ENCODE measurements at places on chromosomes 2 and 18.

DNA sequence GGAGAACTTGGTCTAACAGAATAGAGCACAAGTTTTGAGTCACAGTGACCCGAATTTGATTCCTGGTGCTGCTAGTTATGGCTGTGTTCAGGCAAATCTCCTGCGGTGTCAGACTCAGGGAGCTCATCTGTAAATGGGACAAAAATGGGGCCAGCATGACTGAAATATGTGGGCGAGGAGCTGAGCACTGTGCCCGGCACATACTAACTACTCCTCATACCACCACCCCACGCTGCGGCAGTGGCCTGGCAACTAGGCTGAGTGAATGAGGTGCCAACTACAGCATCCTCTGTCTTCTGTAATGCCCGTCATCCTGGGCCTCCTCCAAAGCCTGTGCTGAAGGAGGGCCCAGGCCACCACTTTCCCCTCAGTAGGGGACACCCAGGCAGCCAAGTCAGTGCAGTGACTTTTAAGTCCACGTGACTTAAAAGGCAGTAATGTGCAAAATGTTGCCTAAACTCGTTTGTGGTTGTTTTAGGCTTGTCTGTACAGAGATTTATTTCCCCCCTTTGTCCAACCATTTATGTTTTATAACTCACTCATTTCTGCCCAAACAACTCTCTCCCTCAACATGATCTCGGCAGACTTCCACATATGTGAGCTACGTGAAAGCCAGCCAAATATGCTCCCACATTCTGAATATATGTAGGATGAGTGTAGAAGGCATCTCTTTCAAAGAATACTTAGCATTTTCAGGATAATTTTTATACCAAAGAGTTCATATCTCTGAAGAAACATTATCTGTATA, 773.7 kb downstream of the TSN start:
- DNase-seq: no peak

GRCh38 chr2:65264821-65265670, 37.4 kb downstream of the ACTR2 start:
- DNase-seq: peak; percentile 80

DNA sequence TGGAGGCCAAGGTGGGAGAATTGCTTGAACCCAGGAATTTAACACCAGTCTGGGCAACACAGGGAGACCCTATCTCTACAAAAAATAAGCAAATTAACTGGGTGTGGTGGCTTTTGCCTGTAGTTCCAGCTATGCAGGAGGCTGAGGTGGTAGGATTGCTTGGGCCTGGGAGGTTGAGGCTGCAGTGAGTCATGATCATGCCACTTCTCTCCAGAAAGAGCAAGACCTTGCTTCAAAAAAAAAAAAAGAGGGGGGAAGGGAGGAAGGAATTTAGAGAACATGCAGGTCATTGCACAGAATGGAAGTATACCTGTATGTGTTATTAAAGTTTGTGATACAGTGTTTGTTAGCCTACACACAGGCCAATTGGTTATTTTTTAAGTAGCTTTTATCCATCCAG, 25.8 kb downstream of the PKP4 start:
- no peak for DNase-seq

DNA sequence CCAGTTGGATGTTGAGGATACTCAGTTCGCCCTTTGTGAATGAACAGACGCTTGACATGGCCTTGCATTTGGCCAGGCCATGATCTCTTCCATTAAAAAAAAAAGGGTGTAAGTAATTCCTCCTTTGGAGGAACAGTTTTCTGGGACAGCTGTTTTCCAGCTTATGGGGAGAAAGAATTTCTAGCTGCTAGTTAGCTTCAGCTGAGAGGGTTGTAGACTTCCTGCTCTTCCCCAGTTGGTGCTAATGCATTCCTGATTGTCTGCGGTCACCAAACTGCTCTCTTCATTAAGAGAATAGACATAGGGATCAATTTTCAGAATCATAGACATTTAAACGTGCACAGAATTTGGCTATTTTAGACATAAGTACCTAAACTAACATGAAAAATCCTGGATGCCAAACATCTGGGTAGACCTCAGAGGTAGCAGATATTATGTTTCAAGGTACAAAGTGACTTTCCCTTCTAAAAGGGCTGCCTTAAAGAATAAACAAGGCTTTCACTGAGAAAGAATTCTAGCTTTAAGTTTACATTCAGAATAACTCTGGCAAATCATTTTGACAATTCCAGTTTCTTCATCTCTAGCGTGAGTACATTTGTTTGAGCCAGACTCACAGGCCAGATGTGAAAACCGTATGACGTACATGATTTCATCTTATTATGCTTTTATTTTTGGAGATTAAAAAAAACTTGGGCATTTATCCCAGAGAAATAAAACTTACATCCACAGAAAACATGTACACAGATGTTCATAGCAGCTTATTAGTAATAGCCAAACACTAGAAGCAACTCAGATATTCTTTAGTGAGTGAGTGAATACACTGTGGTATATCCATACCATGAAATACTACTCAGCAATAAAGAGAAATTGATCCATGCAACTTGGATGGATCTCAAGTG, 71.2 kb downstream of the MAIP1 start:
- no peak for DNase-seq

GRCh38 chr2:217972037-217972436, 30.8 kb downstream of the TNS1 start:
- no peak for DNase-seq

DNA sequence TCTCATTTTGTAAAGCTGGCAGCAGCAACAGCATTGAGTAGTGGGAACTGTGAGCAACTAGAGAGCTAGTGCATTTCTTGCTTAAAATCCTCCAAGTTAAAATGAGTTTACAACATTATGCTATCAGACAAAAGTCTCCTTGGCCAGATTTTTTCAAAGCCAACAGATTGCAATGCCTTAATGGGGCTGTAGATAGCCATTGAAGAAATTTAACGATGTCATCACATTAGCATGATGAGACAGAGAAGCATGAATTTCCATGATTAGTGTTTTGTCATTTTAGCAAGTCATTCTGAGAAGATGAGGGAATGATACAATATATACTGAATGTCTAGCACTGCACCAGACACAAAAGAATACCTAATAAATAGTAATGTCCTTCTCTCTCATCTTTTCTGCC, 307.5 kb upstream of the REG3G start:
- no peak for DNase-seq

DNA sequence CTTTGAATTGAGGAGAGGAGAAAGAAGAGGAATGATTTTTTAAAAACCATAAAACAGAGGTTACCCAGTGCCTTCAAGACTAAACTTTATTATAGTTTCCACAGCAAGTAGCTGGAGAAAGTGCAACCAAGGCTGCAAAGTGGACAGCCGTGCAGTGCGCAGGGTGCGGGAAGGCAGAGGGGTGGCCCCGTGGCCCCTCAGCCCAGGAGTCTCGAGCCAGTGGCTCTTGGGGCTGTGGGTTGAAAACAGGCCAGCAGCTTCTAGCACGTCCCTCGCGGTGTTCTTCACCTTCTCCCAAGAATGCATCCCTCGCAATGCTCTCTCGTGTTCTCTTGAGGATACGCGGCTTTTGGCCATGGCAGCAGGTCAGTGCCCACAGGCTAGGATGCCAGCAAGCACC, 28.5 kb upstream of the ALKAL2 start:
- DNase-seq: no peak

DNA sequence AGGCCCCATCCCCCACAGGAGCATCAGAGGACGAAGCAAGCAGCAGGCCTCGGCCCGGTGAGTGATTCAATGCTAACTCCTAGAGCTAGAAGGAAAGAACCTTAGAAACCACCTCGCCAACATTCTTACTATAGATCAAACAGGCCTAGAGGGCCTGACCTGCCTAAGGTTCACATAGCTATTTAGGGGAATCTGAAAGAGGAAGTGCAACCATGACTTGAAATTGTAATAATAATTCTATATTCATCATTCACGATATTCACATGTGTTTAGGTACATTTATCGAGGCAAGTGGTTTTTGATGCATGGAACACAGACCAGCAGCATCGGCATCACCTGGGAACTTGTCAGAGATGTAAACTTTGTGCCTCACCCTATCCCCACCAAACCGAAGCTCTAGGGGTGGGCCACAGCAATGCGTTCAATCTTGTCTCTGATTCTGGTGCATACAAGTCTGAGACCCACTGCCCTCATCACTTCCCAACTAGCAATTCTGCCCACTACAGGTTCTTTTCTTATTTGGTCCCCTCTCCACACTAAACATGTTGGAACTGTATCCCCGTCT, 78.0 kb upstream of the DNMT3A start:
- no peak for DNase-seq

DNA sequence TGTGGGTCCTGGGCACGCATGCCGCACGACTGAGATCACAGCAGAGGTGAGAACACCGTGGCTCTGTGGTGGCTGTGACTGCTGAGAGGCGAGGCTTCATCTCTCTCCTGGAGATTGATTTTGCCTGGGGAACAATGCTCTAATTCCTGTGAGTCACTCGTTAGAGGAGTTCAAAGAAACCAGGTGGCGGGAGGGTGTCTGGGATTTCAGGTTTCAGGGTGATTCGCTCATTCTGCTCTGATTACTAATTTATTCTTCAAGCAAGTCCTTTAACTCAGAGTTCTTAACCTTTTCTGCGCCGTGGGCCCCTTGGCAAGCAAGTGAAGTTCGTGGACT, 56.3 kb downstream of the GLI2 start:
- DNase-seq: no peak

DNA sequence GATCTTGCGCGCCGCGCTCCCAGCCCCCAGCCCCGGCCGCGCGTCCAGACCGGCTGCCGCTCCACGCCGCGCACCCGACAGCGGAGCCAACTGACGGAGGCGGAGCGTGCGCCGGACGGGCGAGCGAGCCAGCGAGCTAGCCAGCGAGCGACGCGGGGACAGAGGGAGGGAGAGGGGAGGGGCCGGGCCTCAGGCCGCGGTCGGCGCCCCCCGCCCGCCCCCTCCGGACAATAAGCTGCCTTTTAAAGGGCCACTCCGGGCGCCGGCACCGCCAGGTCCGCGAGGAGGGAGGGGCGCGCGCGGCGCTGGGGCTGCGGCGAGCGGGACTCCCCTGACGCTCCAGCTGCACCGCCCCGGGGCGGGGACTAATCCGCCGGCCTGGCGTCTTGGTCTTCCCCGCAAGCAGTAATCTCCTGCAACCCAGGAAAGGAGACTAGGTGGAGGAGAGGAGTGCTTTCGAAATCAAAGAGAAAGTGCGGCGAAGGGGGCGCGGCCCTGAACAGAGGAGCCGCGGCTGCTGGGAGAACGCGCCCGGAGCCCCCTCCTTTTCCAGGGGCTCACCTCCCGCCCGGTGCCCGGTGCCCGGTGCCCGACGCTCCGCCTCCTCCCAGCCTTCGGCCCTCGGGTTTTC, at the start of gene BIN1:
TSS of gene BIN1 (minus strand) at position 164 of the 631 bp plus-strand sequence. CDS start 211 bp downstream, outside the sequence.
- peak; percentile 70 for DNase-seq

GRCh38 chr2:101820519-101820918, 123.0 kb downstream of the MAP4K4 start:
- DNase-seq: peak; percentile 69

DNA sequence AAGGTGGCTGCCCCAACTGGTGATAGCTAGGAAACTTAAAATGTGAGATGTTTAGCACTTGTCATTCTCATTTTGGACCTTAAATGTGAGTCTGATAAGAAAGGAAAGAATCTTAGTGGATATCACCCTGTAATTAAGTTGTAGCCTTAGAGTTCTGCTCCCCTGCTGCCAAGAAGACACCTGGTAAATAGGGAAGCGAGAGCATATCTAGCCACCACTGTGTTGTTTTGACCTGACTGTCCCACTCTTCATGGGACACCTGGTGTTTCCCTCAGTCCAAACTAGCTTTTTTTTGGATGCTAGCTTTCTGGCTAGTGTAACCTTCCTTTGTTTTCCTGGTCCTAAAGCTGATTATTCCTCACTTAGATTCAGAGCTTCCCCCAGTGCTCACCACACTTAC, 357.6 kb downstream of the RAD51AP2 start:
- no peak for DNase-seq

GRCh38 chr2:126368758-126369157, 287.2 kb upstream of the GYPC start:
- no peak for DNase-seq

DNA sequence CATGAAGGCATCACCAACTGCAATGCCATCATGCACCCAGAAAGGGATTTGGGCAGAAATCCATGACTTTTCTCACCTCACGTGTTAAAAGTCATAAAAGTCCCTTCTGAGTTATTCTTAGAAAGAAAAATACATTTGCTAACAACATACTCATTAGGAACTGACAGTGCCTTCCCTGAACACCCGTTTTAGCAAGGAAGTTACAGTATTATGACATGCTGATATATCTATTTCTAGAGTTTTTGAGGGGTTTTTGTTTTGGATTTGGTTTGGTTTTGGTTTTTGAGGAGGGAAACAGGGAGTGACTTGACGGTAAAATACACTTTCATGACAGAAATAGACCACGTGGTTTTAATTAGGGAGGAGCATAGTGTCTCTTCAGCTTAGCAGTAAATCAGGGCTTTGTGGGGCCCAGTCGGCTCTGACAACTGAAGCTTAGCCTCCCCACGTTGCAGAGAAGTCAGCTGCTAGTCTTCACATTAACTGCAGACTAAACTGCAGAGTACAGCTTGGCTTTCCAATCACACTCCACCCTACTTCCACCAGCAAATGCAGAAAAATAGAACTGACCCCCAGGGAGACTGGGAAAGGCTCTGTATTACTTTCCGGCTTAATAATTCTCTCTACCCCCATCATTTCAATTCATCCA, 141.4 kb downstream of the FAM124B start:
- DNase-seq: no peak

- DNase-seq: no peak
These were observed 34.2 kb upstream of the SPRED2 start for GRCh38 chr2:65466551-65466950.

GRCh38 chr2:45406621-45407020, 204.4 kb downstream of the SRBD1 start:
- no peak for DNase-seq

DNA sequence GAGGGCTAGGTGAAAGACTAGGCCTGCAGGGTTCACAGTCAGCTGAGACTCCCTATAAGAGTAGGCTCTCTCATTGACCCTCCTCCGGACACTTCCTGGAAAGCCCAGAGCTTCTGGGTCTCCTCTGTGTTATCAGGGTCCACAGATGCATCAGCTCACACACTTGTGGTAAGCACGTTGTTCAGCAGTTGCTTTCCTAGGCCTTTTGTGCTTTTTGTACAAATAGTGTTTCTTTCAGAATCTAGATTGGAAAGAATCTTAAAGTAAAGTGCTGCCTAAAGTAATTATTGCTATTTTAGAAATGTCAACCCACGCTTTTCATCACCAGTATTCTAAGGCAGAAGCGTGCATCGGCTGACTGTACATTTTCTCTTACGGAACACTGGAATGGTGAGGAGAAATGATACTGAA, 15.5 kb downstream of the SLC9A2 start:
- peak; percentile 88 for DNase-seq

GRCh38 chr18:27861539-27861938, 315.4 kb downstream of the CDH2 start:
- DNase-seq: no peak

DNA sequence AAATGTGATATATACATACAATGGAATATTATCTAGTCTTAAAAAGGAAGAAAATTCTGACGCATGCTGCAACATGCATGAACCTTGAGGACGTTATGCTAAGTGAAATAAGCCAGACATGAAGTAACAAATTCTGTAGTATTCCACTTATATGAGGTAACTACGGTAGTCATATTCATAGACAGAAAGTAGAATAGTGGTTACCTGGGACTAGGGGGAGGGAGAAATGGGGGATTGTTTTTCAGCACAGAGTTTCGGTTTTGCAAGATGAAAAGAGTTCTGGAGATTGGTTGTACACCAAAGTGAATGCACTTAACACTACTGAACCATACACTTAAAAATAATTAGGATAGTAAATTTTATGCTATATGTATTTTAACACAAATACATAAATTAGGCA, 215.9 kb upstream of the FBXO11 start:
- DNase-seq: no peak

GRCh38 chr18:79438898-79439627, 43.3 kb downstream of the NFATC1 start:
- peak; percentile 49 for DNase-seq
